Jurkat, Clone E6-1 (cell line): ENCODE measurements at places on chromosomes 2 and 18.

- DNase-seq = peak; percentile 12
Measured at GRCh38 chr2:96773922-96774321, 13.2 kb downstream of the CNNM4 start.

DNA sequence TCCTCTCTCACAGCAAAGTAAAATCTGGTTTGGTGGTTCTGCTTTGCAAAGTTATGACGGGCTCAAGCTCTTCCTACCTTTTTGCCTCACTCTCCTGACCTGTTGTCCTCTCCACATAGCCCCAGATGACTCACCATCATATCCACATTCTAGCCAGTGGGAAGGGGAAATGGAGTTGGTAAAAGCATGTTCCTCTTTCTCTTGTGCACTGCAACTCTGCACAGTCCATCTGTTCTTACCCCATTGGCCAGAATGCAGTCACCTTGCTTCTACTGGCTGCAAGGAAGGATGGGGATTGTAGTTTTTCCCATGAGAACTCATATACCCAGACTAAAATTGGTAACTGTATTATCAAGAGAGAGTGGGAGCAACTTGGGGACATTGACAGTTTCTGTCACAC lies 50.4 kb upstream of the SMIM21 start:
- no peak for DNase-seq

- DNase-seq = no peak
Measured at GRCh38 chr2:85584354-85584856, at the start of gene VAMP5. VAMP5 (plus strand) TSS chr2:85584431; CDS start chr2:85584491, 60 bp downstream.

GRCh38 chr2:61549546-61549945 lies 11.4 kb upstream of the XPO1 start:
- DNase-seq = no peak

GRCh38 chr2:36172824-36173223 lies 182.8 kb upstream of the CRIM1 start:
- DNase-seq = no peak

DNA sequence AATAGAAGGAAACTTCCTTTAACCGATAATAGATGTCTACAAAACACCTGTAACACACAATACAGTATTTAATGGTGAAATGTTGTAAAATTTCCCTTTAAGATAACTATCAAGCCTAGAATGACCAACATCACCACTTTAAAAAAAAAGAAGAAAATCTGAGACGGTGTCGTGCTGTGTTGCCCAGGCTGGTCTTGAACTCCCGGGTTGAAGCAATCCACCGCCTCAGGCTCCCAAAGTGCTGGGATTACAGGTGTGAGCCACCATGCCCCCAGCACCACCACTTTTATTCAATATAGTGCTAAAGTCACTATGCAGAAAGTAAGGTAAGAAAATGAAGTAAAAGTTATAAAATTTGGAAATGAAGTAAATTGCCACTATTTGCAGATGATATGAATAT lies 96.9 kb downstream of the MYOM1 start:
- DNase-seq = no peak

- no peak for DNase-seq
Measured at GRCh38 chr2:186455613-186456012, 30.4 kb upstream of the ZC3H15 start.

- DNase-seq = no peak
Measured at GRCh38 chr2:60309336-60309735, 244.1 kb downstream of the BCL11A start.

- no peak for DNase-seq
Measured at GRCh38 chr2:188629753-188630527, 338.3 kb downstream of the GULP1 start.

- DNase-seq = no peak
Measured at GRCh38 chr18:13410471-13410870, 191.9 kb downstream of the LDLRAD4 start.

- no peak for DNase-seq
Measured at GRCh38 chr2:99261242-99261641, 5.8 kb upstream of the LYG2 start.

DNA sequence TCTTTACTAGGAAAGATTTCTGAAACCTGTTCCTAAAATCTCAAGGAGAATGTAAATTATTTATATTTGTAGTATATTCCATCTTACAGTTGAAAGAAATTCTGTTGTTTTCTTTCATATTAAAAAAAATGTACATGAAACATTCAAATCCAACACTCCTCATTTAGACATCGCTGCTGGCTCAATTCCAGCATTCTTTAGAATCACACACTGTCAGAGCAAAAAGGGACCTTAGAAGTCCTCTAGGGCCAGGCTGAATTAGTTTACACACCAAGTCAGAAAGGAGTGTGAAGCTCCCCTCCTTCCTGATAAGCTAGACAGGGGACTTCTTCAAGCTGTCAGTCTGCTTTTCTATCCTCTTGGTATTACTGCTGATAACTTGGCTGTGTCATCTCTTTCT lies 158.6 kb upstream of the LTBP1 start:
- DNase-seq = no peak

- no peak for DNase-seq
Measured at GRCh38 chr2:25354116-25354515, 12.4 kb upstream of the DNMT3A start.

GRCh38 chr2:223890721-223891120 lies 53.3 kb upstream of the AP1S3 start:
- DNase-seq = no peak

- no peak for DNase-seq
Measured at GRCh38 chr18:73244401-73244800, 376.6 kb upstream of the NETO1 start.

- DNase-seq = no peak
Measured at GRCh38 chr2:58378152-58378551, 137.0 kb upstream of the FANCL start.

- DNase-seq = no peak
Measured at GRCh38 chr2:19669126-19669525, 232.7 kb downstream of the TTC32 start.

DNA sequence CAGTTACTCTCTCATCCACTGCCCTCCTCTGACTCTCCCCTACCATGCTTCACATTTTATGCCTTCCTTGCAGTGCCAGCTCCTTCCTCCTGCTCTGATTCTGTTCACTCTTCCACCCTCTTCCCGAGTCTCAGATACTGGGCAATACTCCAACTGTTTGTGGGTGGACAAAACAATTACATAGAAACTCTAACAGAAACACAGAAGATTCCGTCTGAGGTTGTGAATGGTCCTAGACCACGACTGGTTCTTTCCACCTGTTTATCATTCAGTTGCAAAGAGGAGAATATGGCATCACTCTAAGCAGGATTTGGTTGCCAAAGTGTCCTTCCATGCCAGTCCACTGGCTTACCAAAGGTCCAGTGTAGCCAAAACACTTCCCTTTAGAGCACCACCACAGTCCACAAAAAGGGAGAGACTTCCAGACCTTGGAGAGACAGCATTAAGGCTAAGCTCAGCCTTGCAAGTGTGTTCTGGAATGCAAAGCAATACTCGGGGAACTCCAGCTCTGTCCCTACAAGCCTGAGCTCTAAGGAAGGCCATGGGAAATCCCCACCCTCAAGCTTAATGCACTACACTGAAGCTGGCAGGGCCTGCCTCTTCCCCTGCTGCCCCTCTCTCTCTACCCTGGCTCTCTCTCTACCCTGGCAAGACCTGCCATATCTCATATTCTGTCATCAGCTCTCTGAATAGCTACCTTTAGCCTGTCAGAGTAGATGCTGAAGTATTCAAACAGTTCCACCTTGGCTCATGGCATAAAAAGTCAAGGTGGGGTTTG lies 33.6 kb upstream of the RND3 start:
- DNase-seq = no peak

DNA sequence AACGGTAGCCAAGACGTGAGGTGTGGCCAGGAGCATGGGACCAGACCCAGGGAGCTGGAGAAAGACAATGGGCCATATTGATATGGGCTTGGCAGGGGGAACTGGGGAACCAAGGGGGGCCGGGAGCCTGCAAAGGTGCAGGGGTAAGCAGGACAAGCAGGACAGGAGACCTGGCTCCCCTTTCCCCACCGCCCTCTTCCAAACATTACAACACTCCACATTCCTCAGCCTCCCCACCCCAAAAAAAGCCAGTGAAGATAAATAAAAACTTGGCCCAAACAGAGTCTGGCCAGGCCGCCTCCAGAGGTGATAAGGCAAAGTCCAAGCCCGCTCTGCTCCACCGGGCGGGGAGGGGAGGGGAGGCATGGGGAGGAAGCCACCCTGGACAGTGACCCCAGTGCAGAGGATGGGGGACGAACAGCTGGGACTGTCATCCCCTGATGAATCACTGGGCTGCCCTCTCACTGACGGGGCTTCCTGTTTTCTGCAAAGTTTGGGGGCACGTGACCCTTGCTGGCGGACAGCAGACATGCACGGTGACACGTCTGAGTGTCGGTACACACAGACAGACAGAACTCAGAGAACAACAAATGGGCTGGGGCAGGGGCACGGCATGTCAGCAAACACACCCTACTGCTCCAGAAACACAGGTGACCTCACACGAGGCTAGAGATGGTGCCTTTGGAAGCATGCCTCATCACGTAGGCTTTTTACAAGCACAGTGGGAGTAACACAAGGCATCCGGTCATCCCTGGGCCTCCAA lies 100.2 kb downstream of the TNS1 start:
- DNase-seq = no peak

DNA sequence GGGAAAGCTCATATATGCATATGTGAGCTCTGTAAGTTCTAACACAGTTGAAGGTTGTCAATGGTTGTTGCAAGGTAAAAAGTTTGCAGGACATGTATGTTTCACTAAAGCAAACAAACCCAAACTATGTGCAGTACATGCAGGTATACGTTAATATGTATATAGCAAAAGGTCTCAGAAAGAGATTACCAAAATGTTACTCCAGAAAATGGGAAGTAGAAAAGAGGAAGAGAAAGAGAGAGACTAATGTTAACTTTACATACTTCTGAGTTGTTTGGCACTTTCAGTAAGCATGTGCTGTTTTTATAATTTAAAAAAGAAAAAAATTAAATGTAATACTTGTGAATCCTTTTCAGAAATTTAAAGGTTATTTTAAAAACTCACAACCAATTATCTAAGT lies 32.8 kb upstream of the PEX13 start:
- no peak for DNase-seq

- no peak for DNase-seq
Measured at GRCh38 chr2:200665626-200666453, 80.0 kb downstream of the AOX1 start.

DNA sequence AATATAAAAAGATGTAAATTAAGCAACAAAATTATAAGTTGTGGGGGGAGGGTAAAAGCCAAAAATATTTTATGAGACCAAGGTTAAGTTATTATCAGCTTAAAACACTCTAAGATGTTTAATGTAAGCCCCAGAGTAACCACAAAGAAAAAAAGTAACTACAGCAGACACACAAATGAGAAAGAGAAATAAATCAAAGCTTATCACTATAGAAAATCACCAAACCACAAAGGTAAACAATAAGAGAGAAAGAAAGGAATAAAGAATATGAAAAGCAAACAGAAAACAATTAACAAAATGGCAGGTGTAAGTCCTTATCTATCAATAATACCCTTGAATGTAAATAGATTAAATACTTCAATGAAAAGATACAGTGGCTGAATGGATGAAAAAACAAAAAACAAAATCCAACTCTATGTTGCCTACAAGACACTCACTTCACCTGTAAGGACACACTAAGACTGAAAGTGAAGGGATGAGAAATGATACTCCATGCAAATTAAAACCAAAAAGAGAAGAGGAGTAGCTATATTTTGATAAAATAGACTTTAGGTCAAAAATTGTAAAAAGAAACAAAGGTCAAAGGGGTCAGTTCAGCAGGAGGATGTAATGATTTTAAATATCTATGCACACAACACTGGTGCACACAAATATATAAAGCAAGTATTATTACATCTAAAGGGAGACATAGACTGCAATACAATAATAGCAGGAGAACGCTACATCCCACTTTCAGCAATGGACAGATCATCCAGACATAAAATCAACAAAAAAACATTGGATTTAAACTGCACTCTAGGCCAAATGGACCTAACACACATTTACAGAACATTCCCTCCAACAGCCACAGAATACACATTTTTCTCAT lies 80.7 kb downstream of the PTPN2 start:
- peak; percentile 28 for DNase-seq

GRCh38 chr2:8628866-8629209 lies 53.0 kb upstream of the ID2 start:
- no peak for DNase-seq

DNA sequence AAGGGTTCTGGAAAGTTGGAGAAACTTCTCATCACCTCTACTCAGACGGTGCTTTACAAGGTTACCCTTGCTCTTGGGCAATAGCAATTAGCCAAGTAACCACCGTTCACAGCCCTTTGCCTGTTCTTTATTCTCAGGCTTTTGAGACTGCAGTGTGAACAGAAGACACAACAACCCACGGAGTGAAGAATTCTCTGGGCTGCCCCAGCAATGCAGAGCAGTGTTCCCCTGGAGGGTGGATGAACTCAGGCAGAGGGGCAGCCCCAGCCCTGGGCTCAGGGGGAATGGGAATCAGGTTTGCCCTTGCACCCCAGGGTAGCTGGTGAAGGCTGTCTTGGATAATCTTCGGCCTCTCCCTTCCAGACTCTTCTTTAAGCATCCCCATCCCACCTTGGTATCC lies 69.1 kb downstream of the MCFD2 start:
- no peak for DNase-seq

- DNase-seq = no peak
Measured at GRCh38 chr2:32691678-32692077, 63.8 kb downstream of the TTC27 start.

DNA sequence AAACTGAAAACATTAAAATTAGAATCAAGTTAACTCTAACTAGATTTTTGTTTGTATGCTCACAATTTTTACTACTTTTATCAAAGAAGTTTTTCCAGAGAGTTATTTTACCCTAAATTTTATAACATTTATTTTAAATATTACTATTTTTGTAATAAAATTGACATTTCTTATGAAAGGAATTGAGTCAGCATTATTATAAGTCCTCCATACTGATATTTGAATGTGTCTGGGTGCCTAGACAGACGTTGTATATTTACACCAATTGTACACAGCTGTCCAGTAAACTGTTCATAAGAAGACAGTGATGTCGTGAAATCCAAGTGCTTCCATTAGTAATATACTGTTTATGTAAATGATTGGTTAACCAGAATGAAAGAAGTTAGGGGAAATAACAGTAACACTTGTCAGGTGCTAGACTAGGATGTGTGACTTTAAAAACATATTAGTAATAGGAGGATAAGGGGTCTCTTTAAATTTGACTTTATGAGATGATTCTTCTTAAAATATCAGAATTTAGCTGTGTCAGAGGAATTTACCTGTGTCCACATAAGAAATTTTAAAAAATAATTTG lies 73.7 kb downstream of the TANK start:
- no peak for DNase-seq
